ENCODE measurements at places on chromosomes 7 and 10. TPM values are rescaled to one million over a fixed set of nuclear protein-coding genes. Genes with fewer than 3 reads are reported as not detected.

The TAS2R4 gene
- 0.12 TPM for total RNA-seq

The EN2 gene
- not detected for total RNA-seq

The DPYSL4 gene
- 1.6 TPM for total RNA-seq

The HOXA7 gene
- 19.7 TPM for total RNA-seq

The PON3 gene
- not detected for total RNA-seq

The RARRES2 gene
- not detected for total RNA-seq

The CFAP46 gene
- not detected for total RNA-seq

The CTAGE4 gene
- total RNA-seq = 0.29 TPM

The ANKRD61 gene
- total RNA-seq = 0.20 TPM

The IFIT3 gene
- 24.0 TPM for total RNA-seq

The PRLHR gene
- not detected for total RNA-seq

The CPA1 gene
- total RNA-seq = not detected

The GOLGA7B gene
- 3.1 TPM for total RNA-seq

The C7orf33 gene
- not detected for total RNA-seq

- no peak for DNase-seq
These were observed 269.2 kb upstream of the TCERG1L start for GRCh38 chr10:131580674-131581073.

GRCh38 chr10:42428534-42428933 lies 209.8 kb downstream of the ZNF33B start:
- peak; percentile 9 for DNase-seq

- no peak for DNase-seq
These were observed 101.5 kb upstream of the ANKRD1 start for GRCh38 chr10:91022390-91022789.

DNA sequence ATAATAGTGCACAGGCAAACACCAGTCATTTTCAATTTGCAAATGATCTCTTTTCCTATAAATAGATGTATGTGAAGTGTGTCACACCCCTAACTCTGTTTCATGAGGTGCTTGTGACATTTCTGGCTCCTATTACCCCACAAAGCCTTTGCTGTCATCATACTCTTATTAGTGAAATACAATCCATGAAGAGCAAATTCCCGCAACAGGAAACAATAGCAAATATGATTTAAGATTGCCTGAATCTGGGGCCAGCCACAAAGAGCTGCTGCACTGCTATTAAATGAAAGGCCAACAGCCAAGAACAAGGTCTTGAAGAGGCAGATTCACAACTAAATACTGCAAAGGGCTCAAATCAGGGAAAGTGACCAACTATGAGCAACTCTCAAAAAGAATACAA lies 96.3 kb upstream of the CAV2 start:
- DNase-seq = no peak

DNA sequence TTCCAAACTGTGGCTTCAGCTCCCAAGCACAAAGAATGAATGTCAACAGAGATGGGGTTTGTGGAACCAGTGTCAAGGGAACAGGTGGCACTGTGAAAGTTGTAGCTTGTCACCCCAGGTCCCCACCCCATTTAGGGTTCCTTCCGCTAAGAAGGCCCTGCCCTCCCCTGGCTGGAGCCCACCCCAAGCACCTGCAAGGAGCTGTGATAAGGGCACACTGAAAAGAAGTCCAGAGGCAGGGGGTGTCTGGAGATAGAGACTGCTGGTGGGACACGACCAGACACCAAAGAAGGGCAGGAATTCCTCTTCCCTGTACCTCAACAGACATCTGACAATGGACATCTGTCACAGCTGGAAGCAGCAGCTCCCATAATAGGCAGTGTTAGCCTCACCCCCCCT lies 4.5 kb downstream of the GRID1 start:
- no peak for DNase-seq

DNA sequence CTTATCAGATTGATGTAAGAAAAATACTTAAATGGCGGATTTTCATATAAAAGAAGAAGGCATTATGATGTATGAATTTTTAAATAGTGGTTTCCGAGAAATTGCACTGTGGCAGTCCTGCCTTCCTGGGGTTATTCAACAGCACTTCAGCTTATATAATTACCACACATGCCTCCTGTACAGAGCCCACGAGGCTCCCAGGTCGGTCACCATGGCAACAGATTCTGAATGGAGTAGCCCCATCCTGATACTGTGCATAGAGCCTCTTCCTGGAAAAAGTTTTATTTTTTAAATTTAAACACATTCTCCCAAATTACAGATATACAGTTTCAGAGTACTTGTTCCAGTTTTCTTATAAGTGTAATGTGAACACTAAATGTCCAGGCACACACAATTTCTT lies 15.9 kb upstream of the ASB4 start:
- DNase-seq = no peak

DNA sequence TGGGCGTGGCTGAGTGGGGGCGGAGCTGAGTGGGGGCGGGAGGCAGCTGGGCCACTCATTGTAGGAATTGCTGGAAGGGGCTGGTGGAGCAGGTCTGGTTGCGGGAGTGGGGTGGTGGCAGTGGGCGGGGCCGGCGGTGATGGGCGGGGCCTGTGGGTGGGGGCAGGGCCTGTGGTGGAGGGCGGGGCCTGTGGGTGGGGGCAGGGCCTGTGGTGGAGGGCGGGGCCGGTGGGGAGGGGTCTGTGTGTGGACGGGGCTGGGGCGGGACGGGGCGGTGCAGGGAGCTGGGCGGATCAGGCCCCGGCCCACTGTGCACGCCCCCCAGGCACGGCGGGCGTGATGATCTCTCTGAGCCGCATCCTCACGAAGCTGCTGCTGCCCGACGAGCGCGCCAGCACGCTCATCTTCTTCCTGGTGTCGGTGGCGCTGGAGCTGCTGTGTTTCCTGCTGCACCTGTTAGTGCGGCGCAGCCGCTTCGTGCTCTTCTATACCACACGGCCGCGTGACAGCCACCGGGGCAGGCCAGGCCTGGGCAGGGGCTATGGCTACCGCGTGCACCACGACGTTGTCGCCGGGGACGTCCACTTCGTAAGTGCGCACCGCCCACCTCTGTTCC lies 14.0 kb downstream of the SLC29A4 start:
- DNase-seq = peak; percentile 44

DNA sequence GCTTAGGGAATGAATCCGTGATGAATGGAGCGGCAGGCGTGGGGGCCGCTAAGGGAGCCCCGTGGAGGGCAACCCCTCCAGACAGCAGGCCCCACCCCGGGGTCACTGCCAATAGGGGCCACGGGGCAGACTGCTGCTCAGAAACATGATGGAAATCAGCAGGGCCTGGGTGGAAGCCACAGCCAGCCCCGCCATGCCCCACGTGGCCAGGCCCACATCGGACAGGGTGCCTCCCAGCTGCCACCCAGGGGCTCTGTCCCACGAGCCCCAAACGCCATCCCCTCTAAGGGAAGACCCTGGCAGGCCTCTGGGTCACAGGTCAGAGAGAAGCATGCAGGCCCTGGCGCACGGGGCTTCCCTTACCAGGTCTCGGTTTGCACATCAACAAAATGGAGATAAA lies 28.4 kb downstream of the TNRC18 start:
- no peak for DNase-seq

- DNase-seq = no peak
These were observed 72.1 kb downstream of the PTPRE start for GRCh38 chr10:127979045-127979444.

- DNase-seq = no peak
These were observed 27.2 kb downstream of the C1GALT1 start for GRCh38 chr7:7209412-7210050.

DNA sequence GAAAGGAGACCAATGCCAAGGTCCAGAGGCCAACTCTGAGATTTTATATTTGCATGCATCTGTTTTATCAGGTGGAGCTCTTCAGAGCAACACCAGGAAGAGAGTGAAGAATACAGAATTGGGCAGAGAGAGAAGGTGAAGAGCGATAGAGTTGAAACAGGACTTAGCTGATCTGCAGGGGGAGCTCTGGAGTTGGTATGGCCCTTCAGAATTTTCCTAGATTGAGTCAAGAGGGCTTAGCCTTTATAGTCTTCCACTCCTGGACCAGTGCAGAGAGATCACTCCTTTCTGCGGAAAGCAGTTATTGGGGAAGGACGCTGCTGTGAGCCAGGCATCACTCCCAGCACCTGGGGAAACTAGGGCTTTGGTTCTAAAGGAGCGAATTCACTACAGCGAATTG lies 105.0 kb upstream of the DGKB start:
- no peak for DNase-seq

DNA sequence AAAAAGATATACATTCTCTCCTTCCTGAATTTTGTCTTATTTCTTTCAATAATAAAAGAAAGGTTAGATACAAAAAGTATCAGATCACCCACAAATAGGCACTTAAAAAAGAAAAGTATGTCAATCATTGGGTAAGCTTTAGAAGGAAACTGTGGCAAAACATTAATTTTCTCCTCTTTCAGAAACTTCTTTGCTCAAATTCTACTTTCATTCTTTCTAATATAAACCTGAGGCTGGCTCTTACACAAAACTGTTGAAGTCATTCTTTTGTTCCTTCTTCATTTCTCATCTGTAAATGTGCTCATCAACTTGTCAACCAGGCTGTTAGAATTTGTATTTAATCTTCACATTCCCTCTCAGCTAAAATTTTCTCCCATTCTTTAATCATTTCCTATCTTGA lies 124.6 kb downstream of the LRRN3 start:
- DNase-seq = no peak

DNA sequence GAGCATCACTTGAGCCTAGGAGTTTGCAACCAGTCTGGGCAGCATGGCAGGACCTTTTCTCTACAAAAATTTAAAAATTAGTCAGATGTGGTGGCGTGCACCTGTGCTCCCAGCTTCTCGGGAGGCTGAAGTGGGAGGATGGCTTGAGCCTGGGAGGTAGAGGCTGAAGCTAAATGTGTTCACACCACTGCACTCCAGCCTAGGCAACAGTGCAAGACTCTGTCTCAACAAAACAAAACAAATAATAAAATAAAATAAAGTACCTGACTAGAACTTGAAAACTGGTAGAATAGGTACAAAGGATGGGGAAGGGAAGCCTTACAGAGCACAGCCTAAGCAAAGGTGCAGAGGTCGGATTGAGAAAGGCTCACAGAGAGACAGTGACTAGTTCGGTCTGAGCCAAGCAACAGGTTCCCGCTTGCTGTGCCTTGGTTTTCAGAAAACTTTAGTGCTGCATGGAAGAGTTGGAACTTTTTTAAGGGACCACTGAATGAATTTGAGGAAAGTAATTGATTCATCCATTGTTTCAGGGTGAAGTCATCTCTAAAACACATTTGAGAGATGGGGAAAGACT lies 100.1 kb upstream of the STK17A start:
- no peak for DNase-seq

GRCh38 chr7:3461923-3462322 lies 160.9 kb downstream of the SDK1 start:
- no peak for DNase-seq

- no peak for DNase-seq
These were observed 17.5 kb upstream of the TECTB start for GRCh38 chr10:112265745-112266144.

DNA sequence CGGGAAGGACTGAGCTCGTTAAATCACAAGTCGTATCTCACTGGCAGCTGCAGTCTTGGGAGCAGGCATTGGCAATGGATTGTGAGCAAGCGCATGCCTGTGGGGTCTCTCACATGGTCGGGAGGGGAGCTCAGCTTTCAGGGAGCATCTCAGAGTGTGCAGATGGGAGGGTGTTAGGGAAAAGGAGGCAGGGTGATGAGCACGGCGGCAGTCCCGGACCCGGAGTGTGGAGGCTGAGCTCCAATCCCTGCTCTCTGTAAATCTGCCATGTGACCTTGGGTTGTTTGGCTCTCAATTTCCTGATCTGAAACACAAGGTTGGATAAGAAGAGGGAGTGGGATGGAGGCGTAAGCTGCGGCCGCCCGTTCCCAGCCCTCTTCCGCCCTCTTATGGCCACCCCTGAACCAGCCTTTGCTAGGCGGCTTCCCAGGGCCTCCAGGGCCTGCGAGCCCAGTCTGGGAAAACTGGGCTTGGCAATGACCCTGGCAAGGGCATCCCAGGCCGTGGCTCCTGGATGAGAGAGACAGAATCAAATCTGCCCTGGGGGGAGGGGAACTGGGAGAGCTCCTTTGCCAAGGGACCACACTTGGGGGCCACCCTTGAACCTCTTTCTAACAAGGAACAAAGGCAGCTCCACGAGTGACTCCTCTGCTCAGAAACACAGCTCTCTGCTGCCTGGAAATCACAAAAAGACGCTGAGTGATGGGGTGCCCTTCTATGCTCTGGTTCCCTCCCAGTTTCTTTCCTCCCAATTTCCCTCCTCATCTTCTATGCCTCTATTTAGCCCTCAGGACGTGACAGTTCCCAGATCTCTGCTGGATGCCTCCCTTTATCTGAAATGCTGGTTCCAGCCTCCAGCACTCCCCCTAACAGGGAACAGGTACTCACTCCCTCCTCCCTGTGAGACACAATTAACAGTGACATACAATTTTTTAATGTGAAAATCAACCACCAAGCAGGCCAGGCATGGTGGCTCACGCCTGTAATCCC lies 41.7 kb upstream of the LOXL4 start:
- DNase-seq = peak; percentile 61

- DNase-seq = peak; percentile 6
These were observed 233.5 kb downstream of the CUX1 start for GRCh38 chr7:102050864-102051460.

- peak; percentile 93 for DNase-seq
These were observed 13.1 kb upstream of the ASB4 start for GRCh38 chr7:95472581-95473161.

- DNase-seq = no peak
These were observed 100.6 kb downstream of the ZNF438 start for GRCh38 chr10:30931094-30931493.

GRCh38 chr10:131142517-131143380 lies 168.8 kb downstream of the TCERG1L start:
- no peak for DNase-seq

DNA sequence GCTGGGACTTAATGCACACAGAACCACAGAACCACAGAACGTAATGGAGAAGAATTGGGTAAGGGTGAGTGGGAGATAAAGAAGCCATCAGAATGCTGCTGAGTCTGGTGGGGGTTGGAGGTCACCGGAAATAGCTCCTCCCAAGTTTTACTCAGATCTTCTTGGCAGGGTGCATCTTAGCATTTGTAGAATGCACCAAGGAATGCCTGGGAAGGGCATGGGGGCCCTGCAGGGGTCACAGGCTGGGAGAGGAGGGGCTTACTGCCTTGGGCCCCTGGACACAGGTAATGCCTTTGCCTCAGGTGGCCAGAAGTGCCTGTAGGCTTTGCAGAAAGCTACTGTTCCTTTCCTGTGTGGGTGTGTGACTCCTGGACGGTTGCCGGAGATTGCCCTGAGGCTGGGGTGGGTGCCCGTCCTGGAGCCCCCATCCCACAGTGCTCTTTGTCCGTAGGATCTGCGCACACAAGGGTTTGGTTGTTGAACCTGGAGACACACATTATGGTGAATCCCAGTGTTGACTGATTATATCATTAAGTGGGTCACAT lies 55.1 kb downstream of the MGMT start:
- DNase-seq = no peak

GRCh38 chr7:159065852-159066480 lies 78.7 kb downstream of the VIPR2 start:
- no peak for DNase-seq

Data from RPMI7951 (cell line).